ENCODE measurements at places on chromosomes 5 and 9.

DNA sequence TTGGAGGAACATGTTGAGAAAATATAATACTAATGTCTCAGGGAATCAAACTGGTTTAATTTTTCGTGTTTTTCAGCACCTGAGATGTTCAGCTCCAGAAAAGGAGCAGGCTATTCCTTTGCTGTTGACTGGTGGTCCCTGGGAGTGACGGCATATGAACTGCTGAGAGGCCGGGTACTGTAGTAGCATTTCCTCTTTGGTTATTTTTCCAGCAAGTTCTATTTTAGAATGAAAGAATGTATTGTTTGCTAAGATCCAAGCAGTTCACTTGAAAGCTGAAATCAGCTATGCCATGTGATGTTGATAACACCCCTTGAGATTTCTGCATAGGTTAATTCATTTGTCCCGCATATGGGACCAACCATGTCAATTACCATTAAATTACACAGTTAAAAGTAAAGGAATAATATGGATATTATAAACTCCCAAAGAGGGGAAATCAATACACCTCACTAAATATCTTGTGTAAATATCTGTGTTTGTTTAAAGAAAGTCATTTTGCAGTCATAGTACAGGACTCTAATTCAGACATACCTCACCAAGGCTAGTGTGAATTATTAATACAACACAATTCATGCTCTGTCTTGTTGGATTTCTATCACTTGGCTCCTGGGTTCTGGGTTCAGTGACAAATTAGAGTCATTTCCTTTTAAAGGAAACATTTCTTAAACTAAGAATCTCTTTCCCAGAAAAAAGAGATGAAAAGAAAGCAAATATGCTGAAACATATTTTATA, 126.8 kb downstream of the STK32A start:
- DNase-seq, result no peak

GRCh38 chr5:43357878-43358281, 44.7 kb upstream of the HMGCS1 start:
- DNase-seq, result no peak

GRCh38 chr5:22063717-22064116, 789.4 kb downstream of the CDH12 start:
- no peak for DNase-seq

GRCh38 chr5:118008779-118009178, 979.6 kb downstream of the DTWD2 start:
- no peak for DNase-seq

GRCh38 chr5:55062039-55062779, 38.2 kb downstream of the GZMK start:
- DNase-seq, result no peak

- DNase-seq, result no peak
Measured at GRCh38 chr5:16866795-16867576, 69.1 kb downstream of the MYO10 start.

DNA sequence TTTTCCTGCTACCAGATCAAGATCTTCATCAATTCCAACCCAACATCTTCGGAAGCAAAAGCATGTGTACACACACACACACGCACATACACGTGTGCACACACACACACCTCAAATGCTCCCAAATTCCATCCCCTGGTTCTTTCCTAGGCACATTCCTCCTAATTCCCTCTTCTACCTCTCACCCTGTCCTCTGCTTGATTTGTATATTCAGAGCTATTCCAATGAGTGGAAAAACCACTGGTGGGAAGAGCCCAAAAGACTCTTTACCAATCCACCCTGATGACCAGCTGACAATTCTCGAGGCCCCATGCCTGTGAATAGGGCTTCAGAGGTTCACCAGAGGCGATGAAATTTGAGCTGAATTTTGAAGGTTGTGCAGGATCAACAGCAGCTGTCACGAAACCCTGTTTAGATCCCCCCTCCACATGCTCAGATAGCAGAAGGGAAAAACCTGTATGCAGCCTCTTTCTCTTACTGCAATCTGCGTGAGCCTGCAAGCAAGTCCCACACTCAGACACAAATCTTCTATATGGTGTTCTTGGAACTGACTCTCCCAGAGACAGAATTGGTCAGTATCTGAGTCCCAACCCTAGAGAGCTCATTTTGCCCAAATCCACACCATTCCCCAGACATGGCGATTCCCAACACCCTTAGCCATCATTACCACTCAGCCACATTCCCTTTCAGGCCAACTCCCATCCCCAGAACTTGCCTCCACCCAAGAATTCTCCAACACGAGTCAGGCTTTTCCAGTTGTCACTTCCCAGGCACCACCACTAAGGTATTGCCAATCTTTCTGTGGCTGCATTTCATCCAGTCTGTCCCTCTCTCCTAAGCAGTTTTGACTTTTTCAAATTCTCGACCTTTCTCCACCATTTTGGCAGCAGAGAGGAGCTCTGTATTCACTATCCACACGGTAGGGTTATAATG, 4.3 kb upstream of the TRIO start:
- DNase-seq, result no peak

GRCh38 chr9:38362852-38363588, 29.5 kb upstream of the ALDH1B1 start:
- no peak for DNase-seq

DNA sequence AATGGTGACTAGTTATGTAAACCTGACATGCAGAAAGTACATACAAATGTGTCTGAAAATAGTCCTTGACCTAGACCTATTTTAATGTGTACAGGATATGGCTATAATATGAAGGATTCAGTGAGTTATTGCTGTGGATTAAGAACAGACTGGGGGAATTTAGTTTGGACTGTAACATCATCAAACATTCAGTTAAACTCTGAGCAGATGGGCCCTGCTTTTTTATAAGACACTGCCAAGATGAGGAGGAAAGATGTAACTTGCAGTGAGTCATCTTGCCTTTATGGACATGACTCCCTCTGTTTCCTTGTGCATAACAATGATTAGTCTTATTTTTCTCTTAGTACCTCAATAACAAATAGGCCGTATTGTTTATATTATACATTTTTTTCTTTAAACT, 12.2 kb downstream of the PPP3R2 start:
- DNase-seq, result no peak

DNA sequence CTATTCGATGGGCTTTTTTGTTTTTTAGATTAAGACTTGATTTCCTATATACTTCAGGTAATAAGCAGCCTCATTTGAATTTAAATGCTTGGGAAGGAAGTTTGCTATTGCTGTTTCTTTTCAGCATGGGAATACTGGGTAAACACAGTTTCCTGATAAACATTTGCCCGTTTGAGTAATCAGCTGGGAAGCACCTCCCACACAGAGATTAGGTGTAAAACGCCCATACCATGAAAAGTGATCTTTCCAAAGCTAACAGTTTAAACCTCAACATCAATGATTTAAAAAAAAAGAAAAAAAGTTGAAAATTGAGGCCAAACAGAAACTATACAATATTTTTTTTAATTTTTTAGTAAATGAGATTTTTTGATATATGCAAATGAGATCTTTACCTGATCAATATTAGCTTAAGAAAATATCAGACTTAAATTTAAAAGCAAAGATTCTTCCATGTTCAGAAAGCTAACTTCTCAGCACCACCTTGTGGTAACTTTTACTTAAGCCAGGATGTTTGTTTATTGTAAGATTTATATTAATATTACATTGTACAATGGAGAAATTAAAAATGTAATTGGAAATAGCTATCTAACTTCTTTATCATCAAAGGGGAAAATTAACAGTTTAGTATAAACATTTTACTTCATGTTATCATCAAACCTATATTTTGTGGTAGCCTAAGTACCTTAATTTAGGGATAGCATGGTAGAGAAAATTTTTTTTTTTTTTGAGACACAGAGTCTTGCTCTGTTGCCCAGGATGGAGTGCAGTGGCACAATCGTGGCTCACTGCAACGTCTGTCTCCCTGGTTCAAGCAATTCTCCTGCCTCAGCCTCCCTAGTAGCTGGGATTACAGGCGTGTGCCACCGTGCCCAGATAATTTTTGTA, 39.8 kb downstream of the F2RL2 start:
- DNase-seq, result no peak

DNA sequence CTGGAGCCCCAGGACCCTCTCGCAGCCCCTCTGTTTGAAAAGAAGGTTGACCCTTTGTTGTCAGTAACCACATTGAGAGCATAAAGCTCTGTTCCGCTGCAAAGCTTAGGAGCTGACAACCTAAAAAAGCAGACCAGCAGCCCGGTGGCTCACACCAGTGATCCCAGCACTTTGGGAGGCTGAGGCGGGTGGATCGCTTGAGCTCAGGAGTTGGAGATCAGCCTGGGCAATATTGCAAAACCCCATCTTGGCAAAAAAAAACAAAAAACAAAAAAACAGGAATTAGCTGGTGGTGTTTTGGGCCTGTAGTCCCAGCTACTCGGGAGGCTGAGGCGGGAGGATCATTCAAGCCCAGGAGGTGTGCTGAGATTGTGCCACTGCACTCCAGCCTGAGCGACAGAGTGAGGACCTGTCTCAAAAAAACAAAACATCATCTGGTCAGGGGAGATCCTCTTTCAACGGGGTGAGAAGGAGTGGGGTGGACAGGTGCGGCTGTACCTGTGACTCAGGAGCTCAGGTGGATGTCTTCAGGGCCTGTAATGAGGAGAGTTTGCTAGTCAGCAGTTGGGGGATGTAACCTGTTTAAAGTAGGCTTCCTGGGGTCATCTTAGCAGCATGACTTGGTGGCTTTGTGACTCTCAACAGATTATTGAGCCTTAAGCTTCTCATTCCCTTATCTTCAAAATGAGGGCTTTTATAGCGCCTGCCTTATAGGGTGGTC, 694 bp upstream of the REEP2 start:
- DNase-seq, result no peak

All from stimulated activated CD4-positive, alpha-beta T cell treated with anti-CD3 and anti-CD28 coated beads, Interleukin-1b, Interleukin-23, amount 100 ng/mL, for 1 hour (primary cell).